ENCODE measurements at places on chromosomes 1 and 21.

GRCh38 chr21:21631961-21632360, 633.8 kb downstream of the NCAM2 start:
- DNase-seq, result no peak

- DNase-seq, result no peak
Observed at GRCh38 chr21:42427809-42428419, 24.2 kb downstream of the UBASH3A start.

DNA sequence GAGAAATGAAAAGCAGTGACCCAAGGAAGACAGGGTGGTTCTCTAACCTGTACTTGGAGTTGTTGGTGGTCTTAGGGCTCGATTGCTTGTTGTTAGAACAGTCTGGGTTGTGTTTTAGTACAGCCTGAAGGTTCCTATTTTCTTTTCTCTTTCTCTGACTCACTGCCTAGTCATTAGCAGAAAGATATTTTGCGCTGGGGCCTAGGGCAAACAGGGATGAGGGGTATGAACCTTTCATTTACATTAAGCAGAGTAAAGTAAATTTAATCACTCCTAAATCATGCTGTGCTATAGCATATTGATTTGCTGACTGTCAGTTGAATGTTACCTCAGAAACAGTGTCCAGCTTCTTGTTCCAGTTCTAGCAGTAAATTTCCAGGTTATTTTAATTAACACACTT, 197.2 kb downstream of the RWDD3 start:
- DNase-seq, result no peak

DNA sequence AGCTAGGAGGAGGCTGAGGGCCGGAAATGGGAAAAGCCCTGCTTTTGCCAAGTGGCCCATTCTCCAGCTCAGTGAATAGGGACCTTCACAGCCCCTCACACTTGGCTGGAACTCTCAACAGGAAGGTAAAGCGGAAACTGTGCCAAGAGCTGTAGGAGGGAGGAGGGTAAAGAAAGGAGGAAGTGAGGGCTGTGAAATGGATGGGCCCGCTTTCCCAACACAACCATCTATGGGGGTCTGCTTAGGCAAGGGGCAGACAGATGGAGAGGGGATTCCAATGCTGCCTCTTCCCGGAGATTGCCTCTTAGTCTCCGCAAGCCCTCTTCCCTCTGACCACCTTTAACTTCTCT, 5.2 kb downstream of the INKA2 start:
- DNase-seq, result no peak
